ENCODE measurements at places on chromosomes 7 and 10. TPM values are rescaled to one million over a fixed set of nuclear protein-coding genes. Genes with fewer than 3 reads are reported as not detected.

The CYP51A1 gene
- 29.6 TPM for total RNA-seq

The ERV3-1 gene
- 3.2 TPM for total RNA-seq

The GNAT3 gene
- total RNA-seq: not detected

The LRIT1 gene
- total RNA-seq: not detected

The SPAM1 gene
- total RNA-seq: not detected

The OR2A42 gene
- not detected for total RNA-seq

The AQP1 gene
- total RNA-seq: 0.37 TPM

The OR2A7 gene
- total RNA-seq: not detected

The C10orf71 gene
- not detected for total RNA-seq

The ZNF365 gene
- total RNA-seq: 0.92 TPM

Measured in A549 treated with RU486 at 1 μM for 4 hours (cell line).